ENCODE measurements at places on chromosomes 12 and 14.

GRCh38 chr14:89775151-89775550, 179.4 kb downstream of the EFCAB11 start:
- no peak for DNase-seq

DNA sequence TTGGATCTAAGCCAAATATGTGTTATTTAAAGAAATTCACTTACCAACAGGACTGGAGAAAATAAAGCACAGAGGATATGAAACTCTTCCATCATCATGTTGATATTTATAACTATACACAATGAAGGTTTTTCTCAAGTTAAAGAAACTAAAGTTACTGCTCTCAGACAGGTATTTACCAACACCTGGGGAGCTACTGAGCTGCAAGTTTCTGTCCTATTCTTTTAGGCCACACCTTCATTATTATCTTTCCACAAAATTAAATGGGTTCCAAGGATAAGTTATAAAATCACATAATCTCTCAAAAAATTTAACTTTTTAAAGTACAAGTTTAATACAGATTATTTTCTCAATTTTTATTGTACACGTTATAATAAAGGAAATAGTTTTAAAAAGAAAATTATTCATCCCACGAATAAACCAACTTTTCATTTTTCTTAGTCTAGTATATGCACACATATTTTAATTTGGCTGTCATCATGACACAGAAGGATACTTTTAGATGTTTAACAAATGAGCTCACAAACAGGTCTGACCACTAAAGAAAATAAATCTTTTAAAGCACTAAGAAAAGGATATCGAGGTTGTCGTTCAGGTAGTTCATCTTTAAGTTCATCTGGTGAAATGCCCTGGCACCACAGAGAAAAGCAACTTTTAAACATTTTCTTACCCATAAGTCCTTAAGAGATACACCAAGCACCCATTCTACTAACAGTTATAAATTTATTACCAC, 7.8 kb downstream of the GMFB start:
- no peak for DNase-seq

DNA sequence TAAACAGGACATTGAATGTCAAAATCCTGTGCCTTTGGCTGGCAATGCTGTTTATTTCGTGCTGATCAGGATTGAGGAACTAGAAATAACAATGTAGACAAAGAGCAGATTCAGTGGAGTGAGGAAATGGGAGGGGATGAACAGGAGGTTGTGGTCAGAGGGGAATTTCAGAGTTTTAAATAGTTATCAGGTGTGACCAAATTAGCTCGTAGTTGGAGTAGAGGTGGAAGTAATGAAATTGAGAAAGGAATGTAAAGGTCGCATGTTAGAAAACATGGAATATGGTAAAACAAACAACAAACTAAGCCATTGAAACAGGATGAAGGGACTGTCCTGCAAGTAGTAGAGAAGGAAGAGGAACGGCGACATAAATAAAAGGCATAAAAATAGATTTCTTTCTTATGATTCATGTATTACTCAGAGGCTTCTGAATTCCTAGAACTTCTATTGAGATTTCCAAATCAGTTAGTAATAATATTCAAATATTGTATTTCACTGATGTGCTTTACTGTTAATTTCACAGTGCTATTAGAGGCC, 9.5 kb upstream of the SAV1 start:
- DNase-seq = no peak

DNA sequence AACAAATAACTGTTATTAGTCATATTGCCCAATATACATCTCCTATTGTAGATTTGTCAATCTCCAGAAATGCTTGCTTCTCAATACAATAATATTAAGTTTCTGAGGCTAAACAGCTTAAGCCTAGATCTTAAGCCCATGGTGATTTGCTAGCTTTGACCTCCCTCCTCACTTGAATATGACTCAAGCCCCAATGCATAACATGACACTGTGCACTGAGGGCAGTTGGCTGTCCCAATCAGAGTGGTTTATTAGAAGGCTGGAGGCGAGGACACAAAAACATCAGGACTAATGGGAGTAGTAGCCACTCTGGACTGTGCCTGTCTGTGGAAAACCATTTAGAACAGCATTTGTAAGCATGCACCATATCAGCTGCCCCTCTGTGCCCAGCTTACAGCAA, 81.1 kb upstream of the GTF2A1 start:
- DNase-seq = no peak

- DNase-seq = no peak
Measured at GRCh38 chr12:68613209-68613904, 2.7 kb downstream of the RAP1B start.

- DNase-seq = no peak
Measured at GRCh38 chr14:59294662-59294992, 106.2 kb downstream of the DAAM1 start.

GRCh38 chr12:132447327-132447720, 42.6 kb upstream of the FBRSL1 start:
- DNase-seq = no peak

- no peak for DNase-seq
Measured at GRCh38 chr12:90216815-90217214, 508.2 kb upstream of the ATP2B1 start.

GRCh38 chr12:120539303-120539702, 5.1 kb downstream of the RNF10 start:
- no peak for DNase-seq

DNA sequence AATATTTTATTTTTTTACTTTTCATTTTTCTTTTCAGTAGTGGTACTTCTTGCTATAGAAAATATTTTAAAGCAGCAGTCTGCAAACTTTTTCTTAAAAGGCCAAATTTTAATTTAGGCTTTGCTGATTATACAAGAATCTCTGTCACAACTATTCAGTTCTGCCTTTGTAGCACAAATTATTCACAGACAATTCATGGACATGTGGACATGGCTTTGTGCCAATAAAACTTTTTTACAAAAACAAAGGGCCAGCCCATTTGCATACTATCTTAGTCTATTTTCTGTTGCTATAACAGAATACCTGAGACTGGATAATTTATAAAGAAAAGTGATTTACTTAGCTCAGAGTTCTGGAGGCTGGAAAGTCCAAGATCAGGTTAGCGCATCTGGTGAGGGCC, 17.1 kb downstream of the LLPH start:
- no peak for DNase-seq

- no peak for DNase-seq
Measured at GRCh38 chr14:87934185-87934584, 58.8 kb downstream of the GALC start.

GRCh38 chr12:81231574-81232368, 153.9 kb downstream of the ACSS3 start:
- no peak for DNase-seq

GRCh38 chr14:103298620-103299019, 35.4 kb upstream of the EIF5 start:
- no peak for DNase-seq

- DNase-seq = no peak
Measured at GRCh38 chr12:13176256-13176655, 20.3 kb upstream of the EMP1 start.

DNA sequence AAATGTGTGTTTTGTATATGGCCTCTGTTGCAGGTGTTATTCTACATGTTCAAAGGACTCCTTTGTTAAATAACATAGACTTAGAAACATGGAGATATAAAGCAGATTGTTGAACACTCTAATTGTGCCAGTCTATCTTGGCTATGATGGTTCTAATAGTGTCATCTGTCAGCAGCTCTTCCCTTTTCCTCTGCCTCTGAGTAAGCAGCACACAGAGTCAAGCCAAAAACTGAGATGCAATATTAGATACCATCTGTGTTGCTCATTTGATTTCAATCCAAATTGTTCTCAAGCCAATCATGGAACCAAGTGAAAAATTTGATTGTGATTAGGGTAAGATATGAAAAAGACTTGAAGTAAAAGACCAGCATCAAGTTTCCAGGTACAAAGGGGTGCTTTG, 871.1 kb upstream of the MGAT4C start:
- DNase-seq = no peak

DNA sequence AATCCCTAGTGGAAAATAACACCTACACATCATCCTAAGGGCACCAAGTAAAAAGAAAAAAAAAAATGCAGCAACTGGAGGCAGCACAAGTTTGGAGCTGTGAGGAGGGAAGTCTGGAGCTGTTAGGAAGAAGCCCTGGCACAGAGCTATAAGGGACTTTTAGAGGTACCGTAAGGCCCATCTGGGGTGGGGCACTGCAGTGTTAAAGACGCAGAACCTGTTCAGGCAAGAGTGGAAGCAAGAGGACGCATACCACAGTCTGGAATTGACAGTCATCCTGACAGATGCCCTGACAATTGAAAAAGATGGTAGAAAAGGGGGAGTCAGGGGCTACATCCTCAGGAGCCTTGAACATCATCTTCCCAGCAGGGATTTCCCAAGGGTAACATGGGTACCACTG, 195.9 kb upstream of the PLEKHG7 start:
- DNase-seq = no peak

DNA sequence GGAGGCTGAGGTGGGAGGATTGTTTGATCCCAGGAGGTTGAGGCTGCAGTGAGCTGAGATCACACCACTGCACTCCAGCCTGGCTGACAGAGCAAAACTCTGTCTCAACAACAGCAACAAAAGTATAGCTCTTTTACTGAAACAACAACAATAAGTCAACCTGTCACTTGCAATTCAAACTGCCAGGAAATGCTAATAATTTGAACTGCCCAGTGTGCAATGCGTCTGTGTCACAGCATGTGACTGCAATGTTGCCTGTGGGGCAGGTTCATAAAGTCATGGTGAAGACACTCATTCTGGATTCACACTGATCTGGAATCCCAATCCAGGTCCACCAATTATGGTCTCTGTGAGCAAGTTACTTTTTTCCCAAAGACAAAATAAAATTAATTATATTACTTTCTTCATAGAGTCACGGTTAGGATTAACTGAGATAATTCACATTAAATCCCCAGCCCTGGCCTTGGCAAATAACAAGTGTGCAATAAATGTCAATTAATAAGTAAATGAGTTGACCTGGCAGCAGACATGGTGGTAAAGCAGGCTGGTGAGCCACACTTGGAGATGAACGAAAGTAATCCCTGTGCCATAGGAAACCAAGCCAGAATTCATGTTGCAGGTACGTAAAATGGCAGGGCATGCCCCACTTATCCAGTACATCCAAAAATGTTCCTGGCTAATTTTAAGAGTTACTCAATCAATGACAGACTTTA, 89.1 kb upstream of the CPSF6 start:
- no peak for DNase-seq

DNA sequence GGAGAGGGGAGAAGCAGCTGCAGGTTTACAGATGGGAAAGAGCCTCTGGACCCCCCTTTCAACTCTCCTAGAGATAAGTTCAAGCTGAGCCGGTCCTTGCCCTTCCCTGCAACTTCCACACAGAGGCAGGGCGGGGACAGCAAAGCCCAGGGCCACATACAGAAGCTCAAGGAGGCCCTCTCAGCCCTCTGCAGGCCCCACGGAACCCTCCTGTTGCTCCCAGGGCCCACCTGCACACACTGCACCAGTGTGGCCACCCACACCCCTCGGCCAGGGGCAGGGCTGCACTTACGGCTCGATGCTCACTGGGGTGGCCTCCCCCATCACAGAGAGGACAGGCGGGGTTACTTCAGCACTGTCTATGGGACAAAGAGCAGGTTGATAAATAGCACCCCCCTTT, 13.0 kb upstream of the PNMA1 start:
- DNase-seq = no peak

- DNase-seq = no peak
Measured at GRCh38 chr14:34258318-34258717, 203.7 kb downstream of the SPTSSA start.

DNA sequence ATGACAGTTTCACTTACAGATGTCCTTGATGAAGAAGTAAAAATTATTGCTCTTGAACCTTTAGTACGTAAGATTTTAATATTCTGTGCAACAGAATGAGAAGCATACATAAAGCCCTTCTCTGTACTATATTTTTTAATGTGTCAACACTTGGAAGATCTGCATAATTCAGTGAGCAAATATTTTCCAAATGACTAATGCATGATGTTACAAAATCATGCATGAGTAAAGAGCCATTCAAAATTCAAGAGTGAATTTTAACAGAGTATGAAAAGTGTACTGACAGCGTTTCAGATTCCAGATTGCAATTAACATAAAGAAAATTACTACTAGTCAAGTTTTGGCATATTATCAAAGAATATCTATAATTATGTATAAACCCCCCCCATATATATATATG, 101.4 kb upstream of the BBS10 start:
- no peak for DNase-seq

- no peak for DNase-seq
Measured at GRCh38 chr12:48901278-48901677, 24.0 kb downstream of the FKBP11 start.

GRCh38 chr12:93589081-93589480, 16.6 kb downstream of the SOCS2 start:
- DNase-seq = no peak

GRCh38 chr14:77046721-77047120, 18.2 kb upstream of the IRF2BPL start:
- DNase-seq = no peak

DNA sequence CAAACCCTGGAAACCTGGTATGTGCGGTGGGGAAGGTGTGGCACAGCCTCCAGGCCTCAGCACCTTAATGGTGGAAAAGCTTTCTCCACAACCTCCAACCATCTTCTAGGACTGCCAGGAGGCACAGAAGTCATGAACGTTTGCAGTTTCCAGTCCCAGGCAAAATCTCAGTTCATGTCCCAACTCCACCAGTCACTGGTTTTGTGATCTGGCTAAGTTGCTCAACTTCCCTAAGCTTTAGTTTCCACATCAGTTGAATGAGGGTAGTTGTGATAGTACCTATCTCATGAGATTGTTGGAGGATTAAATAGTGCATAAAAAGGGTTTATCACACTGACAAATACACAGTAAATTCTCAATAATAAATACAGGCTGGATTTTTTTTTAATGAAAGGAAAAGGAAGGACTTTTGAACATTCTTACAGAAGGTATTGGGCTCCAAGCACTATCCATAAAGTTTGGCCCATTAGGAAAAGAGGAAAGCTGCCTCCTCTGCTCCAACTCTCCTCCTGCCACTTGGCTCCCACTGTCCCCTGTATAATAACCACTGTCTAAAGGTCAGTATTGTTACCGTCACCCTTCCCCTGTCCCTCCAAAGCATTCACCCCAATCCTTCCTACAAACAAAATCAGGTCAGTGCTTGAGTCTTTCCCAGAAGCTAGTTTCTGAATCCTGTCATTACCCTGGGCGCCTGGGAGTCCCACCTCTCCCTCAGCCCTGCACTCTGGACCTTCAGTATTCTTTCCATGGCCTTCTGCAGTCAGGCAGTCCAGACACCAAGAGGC, 6.3 kb downstream of the PCK2 start:
- no peak for DNase-seq

DNA sequence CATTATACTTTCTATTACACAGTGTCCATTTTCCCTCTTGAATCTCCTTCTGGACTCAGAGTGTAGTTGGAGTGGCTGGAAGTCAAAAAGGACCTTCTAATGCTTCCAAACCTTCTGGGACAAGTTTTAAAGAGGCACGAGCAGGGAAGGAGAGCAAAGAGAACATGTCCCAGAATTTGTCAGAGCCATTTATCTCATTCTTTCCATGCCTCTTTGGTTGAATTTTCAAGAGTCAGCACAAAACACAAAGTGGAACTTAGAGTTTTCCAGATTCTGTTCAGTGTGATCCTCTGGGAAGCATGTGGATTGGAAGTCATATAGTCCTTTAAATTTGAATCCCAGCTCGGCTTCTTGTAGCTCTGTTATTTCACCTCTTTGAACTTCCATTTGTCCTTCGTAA, 138.2 kb upstream of the PWP1 start:
- no peak for DNase-seq

Data from stimulated activated CD4-positive, alpha-beta T cell treated with anti-CD3 and anti-CD28 coated beads, Interleukin-1b, Interleukin-23, amount 100 ng/mL, for 1 hour (primary cell).